GM23248 (cell line): ENCODE measurements at places on chromosomes 5 and 9. TPM values are rescaled to one million over a fixed set of nuclear protein-coding genes. Genes with fewer than 3 reads are reported as not detected.

KLF9 gene
- 14.3 and 14.5 TPM in 2 replicates for total RNA-seq

DNA sequence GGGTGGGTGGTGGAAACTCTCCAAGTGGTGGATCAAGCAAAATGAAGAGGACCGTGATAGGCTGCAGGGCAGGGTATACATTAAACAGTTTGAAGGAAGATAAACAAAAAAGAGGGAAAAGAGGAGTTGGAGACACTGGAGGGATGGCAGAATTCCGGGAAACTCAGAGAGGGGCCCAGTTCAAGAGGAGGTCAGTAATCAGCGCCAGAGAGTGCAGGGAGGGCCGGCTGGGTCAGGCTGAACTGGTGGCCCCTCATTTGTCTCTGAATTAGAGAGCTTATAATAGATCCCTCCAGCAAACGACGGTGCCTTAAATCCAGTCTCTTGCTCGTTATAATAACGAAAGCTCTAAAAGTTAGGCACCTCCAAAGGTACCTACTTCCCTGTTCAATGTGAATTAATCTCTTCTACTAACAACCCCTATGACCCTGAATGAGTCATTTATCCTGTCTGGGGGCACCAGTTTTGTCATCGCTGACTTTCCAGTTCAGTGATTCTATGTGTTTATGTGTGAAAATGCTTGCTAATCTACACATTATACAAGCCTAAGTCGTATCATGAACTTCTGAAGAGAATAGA is 2.4 kb upstream of the ZSWIM6 start:
- peak; percentile 34 for DNase-seq

GRCh38 chr9:98203153-98203552 is 10.7 kb upstream of the CORO2A start:
- DNase-seq = no peak

PNPLA7 gene
- total RNA-seq = 0.54 and 0.89 TPM in 2 replicates

DNA sequence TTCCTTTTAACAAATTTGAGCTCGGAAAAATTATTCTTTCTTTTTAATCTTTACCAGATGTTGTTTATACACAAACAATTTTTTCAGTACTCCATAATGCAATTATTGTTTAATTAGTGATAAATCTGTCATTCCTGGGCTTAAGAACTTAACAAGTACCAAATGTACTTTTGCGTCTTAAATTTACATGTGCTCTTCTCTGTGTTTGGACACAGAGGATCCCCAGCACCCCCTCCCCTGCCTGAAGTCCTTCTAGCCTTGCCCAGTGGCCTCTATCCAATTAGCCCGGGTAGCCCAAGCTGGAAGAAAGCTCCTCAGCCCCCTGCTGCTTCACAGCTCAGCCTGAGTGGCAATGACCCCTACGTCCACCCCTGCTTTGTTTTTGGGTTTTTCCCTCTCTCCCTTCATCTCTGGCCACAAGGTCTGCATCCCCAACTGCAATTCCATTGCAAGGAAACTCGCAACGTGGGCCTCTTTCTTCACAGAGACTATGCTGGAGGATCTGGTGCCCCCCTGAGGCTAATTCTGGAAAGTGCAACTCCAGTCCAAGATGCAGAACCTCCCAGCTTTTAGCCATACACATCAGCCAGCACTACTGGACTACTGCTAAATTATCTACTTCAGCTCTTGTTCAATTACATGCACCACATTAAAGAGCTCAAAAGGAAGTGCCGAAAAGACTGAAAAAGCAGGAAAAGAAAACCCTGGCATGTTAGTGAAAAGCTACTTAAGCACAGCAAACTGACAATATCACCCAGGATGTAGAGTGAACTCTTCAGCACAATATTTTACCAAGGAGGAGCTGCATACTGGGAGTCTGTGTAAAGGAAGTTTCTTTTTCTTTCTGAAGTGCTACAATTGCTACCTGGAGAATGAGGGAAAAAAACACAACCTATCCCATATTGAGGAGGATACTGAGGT is 186.2 kb downstream of the FANCC start:
- peak; percentile 82 for DNase-seq

DNA sequence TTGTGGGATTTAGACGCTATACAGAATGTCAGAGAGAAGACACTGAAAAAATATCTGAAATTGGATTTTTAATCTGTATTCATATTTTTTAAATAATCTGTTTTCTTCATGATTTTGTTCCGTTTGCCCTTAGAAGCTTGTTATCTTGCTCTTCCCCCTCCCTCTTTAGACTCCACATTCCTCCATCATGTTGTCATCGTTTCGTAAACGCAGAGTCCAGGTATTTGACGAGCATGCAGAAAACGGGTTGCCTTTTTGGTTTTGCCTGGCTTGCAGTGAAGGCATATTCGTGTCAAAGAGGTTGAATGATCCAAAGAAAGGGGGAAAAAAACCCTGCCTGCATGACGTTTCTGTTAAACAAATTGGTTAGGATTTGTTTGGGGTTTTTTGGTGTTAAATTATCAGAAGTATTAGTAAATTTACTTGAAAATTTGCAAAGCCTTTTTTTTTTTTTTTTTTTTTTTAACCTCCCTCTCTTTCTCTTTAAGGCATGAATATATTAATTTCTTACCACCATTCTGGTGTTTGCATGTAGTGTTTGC is 2.9 kb downstream of the SPTAN1 start:
- DNase-seq = peak; percentile 71

MARCOL gene
- not detected in 2 replicates for total RNA-seq

EQTN gene
- not detected in 2 replicates for total RNA-seq

DNA sequence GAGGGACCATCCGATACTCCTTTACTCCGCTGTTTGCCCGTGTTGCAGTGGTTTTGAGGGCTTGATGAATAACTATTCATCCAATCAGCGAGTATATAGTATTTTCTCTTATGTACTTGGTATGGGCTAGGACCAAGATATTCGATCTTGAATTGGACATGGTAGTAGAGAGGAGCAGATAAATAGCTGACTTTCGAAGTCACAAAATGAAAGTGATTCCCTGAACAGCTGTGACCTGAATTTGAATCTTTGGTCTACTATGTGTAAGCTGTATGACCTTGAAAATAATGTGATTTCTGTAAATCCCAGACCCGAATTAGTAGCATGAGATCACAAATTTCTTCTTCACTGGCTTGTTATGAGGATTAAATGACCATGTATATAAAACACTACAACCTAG is 134.4 kb downstream of the TUSC1 start:
- no peak for DNase-seq

DNA sequence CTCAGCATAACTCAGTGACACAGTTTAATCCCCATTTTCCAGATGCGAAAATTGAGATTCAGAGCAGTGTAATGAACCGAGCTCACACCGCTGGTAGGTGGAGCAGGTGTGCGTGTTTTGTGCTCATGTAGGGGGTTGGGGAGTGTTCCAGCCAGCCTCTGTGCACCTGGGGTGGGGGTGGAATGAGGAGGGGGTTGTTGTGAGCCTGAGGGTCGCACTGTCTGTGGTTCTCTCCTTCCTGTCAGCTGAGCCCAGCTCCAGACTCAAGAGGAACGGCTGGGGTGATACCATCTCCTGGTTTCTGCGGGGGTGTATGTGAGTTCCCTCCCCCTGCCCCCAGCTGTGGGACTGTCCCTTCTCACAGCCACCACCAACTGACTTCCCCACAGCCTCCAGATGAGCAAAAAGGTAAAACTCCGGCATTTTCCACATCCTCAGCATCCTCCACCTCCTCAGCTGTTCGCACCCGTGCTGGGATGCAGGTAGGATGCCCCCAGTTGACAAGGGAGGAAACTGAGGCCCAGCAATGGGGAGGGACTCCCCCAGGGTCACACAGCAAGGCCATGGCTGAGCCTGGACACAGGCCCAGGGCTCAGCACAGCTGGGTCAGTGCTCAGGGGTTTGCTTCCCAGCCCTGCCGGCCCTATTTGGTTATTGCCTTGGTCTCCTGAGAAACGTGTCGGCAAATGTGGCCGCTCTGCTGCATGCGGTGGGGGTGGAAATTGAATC is 2.1 kb downstream of the SH2D3C start:
- DNase-seq = no peak

OTP gene
- total RNA-seq = not detected in 2 replicates

- DNase-seq = peak; percentile 55
These were observed 147.4 kb downstream of the ACTBL2 start for GRCh38 chr5:57335092-57335660.

- no peak for DNase-seq
These were observed 64.5 kb downstream of the PAM start for GRCh38 chr5:102819634-102820033.

- DNase-seq = peak; percentile 66
These were observed 46.0 kb downstream of the SLC44A1 start for GRCh38 chr9:105290418-105290817.

DNA sequence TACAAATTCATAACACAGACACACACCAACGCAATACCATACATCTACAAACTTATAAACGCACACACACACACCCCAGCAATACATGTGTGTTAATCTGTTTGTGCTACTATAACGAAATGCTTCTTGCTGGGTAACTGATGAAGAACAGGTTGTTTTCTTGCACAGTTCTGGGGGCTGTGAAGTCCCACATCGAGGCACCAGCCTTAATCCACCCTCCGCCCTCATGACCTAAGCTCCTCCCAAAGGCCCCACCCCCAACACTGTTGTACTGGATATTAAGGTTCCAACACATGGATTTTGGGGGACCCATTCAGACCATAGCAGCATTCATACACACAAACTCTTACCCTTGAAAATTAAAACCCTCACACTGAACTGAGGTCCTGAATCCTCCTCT is 38.8 kb upstream of the LPCAT1 start:
- no peak for DNase-seq

- no peak for DNase-seq
These were observed 245.3 kb downstream of the NFIB start for GRCh38 chr9:14068690-14069089.

VCAN gene
- total RNA-seq = 241 and 327 TPM in 2 replicates

- DNase-seq = no peak
These were observed 39.5 kb downstream of the NSUN2 start for GRCh38 chr5:6593148-6594016.

- peak; percentile 46 for DNase-seq
These were observed 125.1 kb downstream of the ESM1 start for GRCh38 chr5:54860321-54860720.

ENHO gene
- total RNA-seq = not detected in 2 replicates

- peak; percentile 25 for DNase-seq
These were observed 15.0 kb downstream of the HMHB1 start for GRCh38 chr5:143826951-143827444.

WWC1 gene
- total RNA-seq = 3.5 and 7.1 TPM in 2 replicates

GRCh38 chr5:159353661-159354252 is 23.5 kb upstream of the IL12B start:
- DNase-seq = no peak

DNA sequence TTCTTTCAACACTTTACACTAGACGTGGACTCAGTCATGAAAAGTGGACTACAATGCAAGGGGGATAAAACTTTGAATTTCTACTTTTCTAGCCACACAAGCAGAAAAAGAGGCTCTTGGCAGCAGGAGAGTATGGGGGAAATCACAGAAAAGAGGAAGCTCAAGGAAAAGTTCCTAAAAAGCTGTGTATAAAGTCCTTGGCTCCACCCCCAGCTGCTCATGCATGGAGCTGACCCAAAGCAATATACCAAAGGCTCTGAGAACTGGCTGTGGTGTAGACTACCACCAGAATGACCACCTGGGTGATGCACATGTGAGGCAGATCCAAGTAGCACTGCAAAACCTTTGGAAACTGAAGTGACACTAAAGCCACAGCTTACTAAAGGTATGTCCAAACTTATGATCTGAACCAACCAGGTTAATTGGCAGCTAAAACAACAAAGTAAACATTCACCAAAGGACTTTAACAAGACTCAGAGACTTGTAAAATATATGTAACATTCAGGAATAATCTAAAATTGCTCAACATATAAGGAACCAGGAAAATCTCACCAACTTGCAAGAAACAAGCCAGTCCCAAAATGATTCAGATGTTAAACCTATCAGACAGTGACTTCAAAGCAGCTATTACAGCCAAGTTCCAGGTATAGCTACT is 55.5 kb upstream of the RASGRF2 start:
- DNase-seq = no peak

- DNase-seq = peak; percentile 95
These were observed 315 bp downstream of the UBQLN1 start for GRCh38 chr9:83707518-83707767.

DNA sequence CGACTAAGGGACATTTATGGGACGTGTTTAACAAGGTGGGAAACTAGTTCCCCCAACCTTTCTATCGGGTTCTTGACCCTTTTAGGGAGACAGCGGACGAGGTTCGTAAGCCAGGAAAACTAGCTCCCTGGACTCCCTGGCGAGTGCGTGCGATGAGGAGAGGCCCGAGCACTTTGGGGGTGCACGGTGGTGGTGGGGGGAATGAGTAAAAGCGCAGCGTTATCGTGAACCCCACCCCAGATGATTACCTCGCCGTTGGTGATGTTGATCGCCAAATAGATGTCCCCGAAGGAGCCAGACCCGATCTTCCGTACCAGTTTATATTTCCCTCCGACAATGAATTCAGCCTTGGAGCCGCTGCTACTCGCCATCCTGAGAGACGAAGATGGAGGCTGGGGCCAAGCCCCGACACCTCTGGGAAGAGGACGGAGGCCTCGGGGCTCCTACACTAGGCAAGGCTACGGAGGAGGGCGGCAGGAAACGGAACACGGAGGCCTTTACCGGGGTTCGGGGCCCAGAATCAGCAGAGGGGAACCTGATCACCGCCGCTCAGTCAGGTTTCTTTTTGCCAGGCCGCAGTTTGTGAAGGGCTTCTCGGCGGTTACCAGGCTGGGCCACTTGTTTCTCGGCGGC is 529 bp downstream of the CSNK1A1 start:
- DNase-seq = peak; percentile 48

- peak; percentile 71 for DNase-seq
These were observed 77.8 kb upstream of the SHISAL2B start for GRCh38 chr5:64612344-64612961.

- peak; percentile 23 for DNase-seq
These were observed 1.4 kb downstream of the AKNA start for GRCh38 chr9:114386361-114386885.

DNA sequence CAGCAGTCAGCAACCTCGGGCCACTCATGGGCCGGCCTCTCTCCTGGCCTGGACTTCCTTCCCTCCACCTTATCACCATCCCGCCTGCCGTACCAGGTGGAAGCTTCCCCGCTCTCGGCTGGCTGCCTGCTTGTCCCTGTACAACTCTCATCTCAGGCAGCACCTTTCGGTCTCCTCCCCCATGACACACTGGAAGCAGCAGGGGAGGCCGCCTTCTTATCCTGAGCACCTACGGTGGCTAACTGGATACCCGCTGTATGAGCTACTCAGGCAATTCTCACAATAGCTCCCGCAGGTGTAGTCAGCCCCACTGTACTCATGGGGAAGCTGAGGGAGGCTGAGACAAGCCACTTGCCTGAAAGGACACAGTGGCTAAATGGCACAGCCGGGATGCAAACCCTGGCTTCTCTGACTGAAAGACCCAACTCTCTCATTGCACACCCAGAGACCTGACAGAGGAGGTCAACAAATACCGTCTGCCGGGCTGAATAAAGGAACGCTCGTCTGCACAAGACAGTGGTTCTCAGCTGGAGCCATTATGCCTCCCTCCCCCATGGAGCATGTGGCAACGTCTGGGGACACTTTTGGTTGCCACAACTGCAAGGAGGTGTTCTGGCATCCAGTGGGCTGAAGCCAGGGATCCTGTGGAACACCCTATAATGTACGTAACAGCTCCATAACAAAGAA is 9.6 kb downstream of the STK10 start:
- DNase-seq = no peak

SLC6A3 gene
- total RNA-seq = not detected in 2 replicates

- DNase-seq = peak; percentile 77
These were observed 950 bp upstream of the FNBP1 start for GRCh38 chr9:130043654-130044623.
